H4 (cell line): ENCODE measurements at places on chromosomes 13 and 19. TPM values are rescaled to one million over a fixed set of nuclear protein-coding genes. Genes with fewer than 3 reads are reported as not detected.

The RGS9BP gene
- 0.12 and 0.45 TPM in 2 replicates for total RNA-seq

The ZNF132 gene
- 4.0 and 6.4 TPM in 2 replicates for total RNA-seq

GRCh38 chr13:110113284-110113764 is 193.6 kb downstream of the COL4A1 start:
- no peak for DNase-seq

The LRG1 gene
- 0.29 and 0.43 TPM in 2 replicates for total RNA-seq

DNA sequence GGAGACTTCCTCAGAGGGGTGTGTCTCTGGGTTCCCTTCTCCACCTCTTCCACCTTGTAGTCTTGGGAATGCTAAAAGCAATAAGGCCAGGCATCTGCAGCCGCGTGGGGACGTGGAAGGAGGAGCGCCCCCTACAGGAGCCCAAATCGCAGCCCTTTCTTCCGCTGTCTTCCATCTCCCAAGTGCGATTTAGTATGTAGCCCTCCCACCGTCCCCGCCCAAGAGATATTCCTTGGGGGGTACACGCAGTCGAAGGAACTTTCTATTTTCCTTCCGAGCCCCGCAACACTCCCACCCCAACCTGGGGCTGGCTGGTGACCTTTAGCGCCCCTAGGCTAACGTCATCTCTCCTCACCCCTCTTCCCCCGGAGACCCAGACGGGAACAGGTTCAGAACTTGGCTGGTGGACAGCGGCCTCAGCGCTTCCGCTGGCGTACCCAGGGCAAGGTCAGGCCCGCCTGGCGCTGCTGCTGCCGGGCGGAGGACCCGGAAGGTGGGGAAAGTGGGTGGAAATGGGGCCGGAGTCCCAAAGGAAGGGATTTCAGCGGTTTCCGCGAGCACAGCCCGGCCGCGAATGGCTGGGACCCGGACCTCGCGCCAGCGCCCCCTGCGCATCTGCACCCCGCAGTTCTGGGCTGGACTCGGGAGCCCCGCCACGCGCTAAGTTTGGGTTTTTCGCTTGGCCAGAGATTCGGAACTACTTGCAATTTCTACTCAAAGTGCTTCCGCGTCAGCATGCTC is 2.1 kb upstream of the PCDH8 start:
- peak; percentile 49 for DNase-seq

DNA sequence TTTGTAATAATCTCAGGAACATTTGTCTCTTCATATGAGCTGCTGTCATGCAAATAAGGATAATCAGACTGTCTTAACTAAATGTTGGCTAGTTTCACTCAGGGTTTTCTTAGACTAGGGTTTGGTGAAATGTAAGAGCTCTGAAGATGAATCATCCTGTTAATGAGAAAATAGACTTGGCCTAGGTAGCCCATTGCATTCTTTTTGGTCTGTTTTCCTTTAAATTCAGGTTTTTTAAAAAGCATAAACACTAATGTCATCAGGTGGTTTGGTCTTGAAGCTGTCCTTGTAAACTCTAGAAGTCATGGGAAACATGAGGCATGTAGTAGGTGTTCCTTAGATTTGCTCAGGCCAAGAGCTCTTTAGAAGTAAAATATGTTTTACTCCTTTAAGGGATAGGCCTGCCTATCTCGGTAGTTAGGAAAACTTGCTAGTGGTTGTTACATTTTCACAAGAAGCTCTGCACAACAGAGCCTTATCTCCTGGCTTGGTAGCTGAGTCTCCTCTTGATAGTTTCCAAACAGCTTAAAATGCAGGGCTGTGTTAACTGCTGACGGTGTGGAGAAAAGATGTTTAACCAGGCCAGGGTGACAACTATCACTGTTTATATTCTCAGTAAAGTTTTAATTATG is 62.0 kb upstream of the C1QTNF9B start:
- no peak for DNase-seq

DNA sequence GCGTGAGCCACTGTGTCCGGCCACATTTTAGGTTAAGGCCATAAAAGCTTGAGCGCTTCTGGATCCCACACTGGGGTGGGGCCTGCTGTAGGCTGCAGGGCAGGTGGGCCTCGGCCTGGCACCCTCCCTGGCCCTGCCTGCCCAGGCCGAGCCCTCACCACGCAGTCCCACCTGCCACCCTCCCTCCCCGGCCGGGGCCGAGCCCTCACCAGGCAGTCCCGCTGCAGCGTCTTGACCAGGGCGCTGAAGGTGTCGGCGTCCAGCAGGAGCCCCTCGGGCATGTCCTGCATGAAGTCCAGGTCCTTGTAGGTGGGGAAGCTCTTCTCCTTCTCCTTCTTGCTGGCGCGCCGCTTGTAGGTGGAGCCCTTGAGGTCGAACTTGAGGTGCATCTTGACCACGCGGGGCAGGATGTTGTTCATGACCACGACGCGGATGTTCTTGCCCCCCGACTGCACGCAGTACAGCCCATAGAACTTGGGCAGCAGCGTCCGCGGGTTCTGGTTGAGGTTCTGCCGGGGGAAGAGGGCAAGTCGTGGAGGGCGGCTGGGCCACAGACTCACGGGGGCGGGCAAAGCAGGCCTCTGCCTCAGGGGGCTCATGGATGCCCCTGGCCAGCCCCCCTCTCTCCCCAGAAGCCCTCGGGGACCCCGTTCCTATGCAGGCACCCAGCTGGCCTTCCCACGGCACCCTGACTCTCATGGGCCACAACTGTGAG is 26.6 kb upstream of the CACTIN start:
- DNase-seq, result no peak

The KLK12 gene
- not detected in 2 replicates for total RNA-seq

DNA sequence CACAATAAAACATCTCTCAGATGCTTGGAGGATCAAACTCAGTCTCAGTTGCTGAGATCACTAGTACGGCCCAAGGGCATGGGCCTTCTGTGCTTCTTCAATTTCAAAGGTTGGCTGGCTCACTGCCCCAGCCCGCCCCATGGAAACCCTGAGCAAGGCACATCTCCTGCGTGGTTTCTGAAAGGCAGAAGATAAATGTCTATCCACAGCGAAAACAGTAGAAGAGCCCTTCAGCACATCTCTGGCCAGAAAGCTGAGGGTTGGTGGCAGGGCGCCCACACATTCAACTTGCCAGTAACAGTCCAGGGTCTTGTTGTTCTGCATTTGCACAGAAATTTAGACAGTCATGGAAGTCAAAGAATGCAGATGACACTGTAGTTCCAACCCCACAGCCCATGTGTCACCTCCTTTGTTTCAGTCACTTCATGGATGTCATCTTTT is 24.0 kb upstream of the KATNAL1 start:
- DNase-seq, result no peak

DNA sequence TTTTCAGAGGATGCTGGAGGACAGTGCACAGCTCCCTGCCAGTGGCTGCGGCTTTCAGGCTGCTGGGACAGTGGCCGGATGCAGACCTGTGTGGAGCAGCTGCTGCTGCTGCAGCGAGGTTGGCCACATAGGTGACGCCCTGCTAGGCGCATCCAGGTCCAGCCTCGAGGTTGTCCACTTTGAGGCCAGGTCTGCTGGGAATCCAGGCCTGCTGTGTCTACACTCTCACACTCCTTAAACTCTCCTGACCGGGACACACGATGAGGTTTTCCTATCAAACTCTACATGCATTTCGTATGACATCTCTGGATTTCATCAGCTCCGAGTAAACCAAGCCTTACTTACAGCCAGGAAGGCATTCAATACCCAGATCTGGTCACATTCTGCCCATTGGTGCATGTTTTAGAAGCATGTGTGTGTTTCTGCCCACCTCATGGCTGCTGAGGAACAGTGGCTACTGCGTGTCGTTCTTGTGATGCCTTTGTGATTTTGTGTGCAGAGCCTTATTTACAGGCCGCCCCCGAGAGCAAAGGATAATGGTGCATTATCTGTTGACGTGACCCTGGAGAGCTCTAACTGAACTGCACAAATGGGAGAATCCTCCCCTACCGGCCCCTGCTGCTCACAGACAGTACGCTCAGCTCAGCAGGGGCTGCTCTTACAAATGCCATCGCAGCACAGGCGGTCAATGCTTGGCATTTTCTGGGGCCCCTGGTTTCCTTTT is 12.3 kb upstream of the MCF2L start:
- no peak for DNase-seq

The CEACAM3 gene
- not detected in 2 replicates for total RNA-seq

The FGF9 gene
- total RNA-seq, result 0.56 TPM in 1 of 2 replicates, not detected in the other

DNA sequence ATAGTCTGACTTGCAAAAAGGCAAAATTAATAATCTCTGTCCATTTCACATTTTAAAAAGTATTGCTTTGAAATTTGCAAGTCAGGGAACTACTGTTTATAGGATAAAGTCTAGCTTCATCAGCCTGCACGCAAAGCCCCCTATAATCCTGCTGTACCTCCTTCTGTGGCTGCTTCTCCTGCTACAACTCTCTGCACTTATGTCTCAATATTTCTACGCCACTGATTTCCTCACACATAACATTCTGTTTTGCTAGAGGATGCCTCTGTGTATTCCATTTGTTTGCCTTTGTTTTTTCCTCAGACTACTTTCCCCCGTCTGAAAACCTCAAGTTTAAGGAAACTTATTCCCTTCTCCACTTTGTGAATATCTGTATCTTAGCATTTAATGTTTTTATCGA is 389.9 kb downstream of the RFC3 start:
- no peak for DNase-seq

- DNase-seq, result no peak
These were observed 368.2 kb downstream of the COG6 start for GRCh38 chr13:40023595-40024203.

GRCh38 chr19:22623841-22624221 is 10.3 kb upstream of the ZNF492 start:
- no peak for DNase-seq

DNA sequence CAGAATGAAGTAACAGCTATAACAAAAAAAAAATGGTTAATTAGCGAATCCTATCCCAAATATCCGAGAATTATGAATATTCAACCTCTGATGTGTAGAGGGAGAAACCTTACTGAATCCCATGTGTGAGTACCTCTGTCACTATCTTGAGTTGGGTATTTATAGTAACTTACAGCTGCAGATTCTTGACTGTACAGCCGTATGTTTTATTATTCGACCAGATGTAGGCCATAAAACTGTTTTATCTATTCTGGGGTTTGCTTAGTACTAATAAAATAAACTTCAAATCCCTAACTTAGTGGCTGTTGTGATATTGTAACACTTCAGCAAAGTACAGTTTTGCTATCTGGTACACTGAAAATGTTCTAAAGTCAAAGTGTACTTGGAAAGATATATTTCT is 120.0 kb downstream of the EFNB2 start:
- DNase-seq, result no peak

DNA sequence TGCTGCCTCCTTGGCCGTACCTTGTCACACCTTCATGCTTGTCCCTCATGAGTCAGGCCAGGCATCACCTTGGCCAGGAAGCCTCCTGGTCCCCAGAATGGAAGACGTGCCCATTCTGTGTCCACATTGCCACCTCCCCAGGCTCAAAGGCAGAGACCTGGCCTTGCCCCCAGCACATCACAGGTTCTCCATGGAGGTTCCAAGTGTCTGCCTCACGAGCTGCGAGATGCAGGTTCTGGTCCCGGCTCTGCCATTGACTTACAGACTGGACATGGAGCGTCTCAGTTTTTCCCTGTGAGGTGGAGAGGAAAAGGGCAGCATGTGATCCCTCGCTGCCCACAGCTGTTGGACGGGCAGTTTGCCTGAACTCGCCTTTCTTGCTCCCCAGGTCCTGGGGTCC is 9.1 kb upstream of the SLC7A10 start:
- no peak for DNase-seq

DNA sequence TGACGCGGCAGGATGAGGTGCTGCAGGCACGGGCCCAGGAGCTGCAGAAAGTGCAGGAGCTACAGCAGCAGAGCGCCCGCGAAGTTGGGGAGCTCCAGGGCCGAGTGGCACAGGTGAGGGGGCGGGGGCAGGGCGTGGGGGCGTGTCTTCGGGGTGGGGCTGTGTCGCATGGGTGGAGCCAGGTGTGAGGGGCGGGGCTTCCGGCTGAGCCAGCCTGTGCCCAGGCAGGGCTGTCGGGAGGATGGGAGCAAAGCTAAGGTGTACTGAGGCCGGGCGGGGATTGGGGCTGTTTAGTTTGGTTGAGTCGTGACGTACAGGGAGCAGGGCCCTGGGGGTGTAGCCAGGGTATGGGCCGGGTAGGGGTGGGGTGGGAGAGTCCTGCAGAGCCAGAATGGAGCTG is 62.3 kb downstream of the KCNC3 start:
- DNase-seq, result no peak

- DNase-seq, result no peak
These were observed 9.7 kb downstream of the LPAR6 start for GRCh38 chr13:48403151-48403631.

The IL12RB1 gene
- 2.4 TPM in 2 replicates for total RNA-seq

GRCh38 chr13:108708921-108709320 is 79.5 kb downstream of the MYO16 start:
- no peak for DNase-seq

DNA sequence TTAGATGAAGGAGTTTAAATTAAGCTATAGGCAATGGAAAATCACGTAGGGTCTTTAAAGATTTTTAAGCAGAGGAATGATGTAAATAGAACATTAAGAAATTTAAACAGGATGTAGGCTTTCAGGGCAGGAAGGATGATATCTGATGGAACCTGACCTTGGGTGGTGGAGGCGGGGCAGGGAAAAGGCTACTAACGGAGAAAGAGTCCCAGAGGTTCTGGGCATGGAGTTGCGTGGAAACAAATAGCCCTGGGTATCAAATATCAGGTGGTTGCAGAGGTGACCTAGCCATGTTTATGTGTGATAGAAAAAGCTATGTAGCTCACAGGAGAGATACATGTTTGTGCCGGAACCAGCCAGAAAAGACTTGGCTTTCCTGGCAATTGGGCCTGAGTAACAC is 7.8 kb upstream of the CDK8 start:
- DNase-seq, result peak; percentile 40

DNA sequence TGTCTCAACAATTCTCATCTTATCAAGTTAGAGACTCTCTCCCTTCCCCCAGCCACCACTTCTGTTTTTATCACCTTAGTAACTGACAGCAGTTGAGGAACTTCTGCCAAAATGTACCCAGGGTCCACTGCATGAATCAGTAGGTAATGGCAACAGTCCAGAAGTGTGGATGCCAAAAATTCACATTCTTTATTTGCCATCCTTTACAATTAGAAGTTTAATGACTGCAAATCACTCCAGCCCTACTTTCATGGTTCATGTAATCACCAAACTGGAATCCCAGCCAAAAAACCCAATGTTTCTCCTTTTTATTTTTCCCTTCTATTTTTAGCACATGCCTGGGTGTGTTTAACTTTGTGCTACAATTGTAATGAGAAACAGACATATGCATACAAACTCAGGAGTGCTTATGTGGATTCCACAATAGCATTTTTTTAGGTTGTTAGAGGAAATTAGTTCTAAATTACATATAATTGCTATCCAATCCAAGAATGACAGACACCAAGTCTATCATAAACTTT is 243.5 kb downstream of the RGCC start:
- peak; percentile 11 for DNase-seq

GRCh38 chr13:63455938-63456337 is 2040.3 kb upstream of the PCDH20 start:
- DNase-seq, result no peak

DNA sequence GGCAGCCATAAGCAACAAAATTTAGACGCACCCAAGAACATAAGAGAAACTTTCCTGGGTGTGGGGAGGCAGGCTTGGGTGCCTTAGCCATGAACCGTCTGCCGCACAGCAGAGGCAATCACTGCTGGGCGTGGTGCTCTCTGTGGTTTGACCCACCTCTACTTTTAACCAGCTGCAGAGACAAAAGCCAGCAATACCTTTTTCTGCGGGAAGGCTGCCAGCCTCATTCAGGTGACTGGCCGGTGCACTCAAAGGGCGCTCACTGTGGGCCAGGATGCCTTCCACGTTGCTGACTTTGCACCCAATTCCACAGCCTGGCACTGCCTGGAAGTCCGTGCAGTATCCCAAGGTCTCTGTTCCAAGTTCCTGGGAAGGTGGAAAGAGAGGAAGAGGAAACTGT is 69.1 kb downstream of the ATP7B start:
- no peak for DNase-seq

GRCh38 chr13:22468045-22468444 is 712.7 kb upstream of the SGCG start:
- DNase-seq, result no peak

- DNase-seq, result no peak
These were observed 15.9 kb downstream of the LILRA1 start for GRCh38 chr19:54609356-54609791.
